Kidney glomerular epithelial cell (primary cell): ENCODE measurements at places on chromosomes 16 and 17.
A peak's percentile ranks its signal among the peaks of the same experiment; 100 is the strongest.

GRCh38 chr16:78903843-78904242 lies 696.7 kb downstream of the MAF start:
- no peak for DNase-seq

DNA sequence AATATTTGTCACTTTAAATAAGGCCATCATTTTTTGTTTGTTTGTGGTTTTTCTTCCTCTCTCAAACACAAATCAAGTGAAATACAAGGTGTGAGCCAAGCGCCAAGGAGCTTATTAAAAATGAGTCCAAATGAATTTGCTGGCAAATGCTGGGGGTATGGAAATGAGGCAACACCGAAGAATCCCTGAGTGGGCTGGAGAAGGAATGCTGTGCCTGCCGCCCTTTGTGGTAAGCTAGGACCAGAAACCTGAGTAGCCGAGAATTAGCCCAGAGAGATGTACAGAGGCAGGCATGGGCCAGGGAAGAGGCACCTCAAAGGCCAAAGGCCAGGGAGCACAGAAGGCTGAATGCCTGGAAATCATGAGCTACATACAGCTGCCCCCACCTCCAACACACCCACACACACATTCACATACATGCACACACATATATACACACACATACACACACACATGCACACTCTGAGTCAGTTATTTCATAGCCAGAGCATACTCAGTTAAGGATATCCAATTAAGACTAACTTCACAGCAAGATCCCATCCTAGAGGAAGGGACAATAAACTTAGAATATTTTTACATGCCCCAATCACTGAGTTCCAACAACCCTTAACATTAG lies 266.1 kb upstream of the DYNLRB2 start:
- peak; percentile 73 for DNase-seq

GRCh38 chr17:57760046-57760445 lies 14.9 kb upstream of the CCDC182 start:
- DNase-seq, result no peak

GRCh38 chr16:84184775-84185174 lies 2.1 kb downstream of the TAF1C start:
- DNase-seq, result no peak

- DNase-seq, result peak; percentile 5
These were observed 9.4 kb downstream of the CCDC182 start for GRCh38 chr17:57735707-57736106.
